ENCODE measurements at places on chromosomes 5 and 9. TPM values are rescaled to one million over a fixed set of nuclear protein-coding genes. Genes with fewer than 3 reads are reported as not detected.

RASGEF1C gene
- 2.4 TPM for total RNA-seq

- H3K27me3 ChIP-seq, result peaks cover 21% of the 10 kb centered on the region
- H3K27ac ChIP-seq, result no peak within 1 kb of the TSS
- peak within 1 kb of the TSS; percentile 19 for H3K4me3 ChIP-seq
- DNase-seq, result peak; percentile 38
These were observed at the start of gene PCDHGA10 for GRCh38 chr5:141412854-141413539. Gene PCDHGA10, plus strand, starts transcription at chr5:141412987. Its CDS starts 189 bp downstream, at chr5:141413176.

ADGRV1 gene
- 0.80 TPM for total RNA-seq

DNA sequence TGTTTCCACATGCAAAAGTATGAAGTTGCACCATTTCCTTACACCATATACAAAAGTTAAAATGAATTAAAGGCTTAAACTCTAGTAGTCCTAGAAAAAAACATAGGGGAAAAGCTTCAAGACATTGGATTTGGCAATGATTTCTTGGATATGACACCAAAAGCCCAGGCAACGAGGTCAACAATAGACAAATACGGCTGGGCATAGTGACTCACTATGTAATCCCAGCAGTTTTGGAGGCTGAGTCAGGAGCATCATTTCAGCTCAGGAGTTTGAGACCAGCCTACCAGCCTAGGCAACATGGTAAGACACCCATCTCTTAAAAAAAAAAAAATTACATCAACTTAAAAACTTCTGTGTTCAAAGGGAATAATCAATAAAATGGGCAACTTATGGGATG lies 30.9 kb upstream of the SREK1 start:
- no peaks in the 10 kb centered on the region for H3K4me1 ChIP-seq
- no peaks in the 10 kb centered on the region for H3K36me3 ChIP-seq
- H3K4me3 ChIP-seq, result no peak overlapping the region
- H3K27me3 ChIP-seq, result no peaks in the 10 kb centered on the region
- H3K27ac ChIP-seq, result no peak overlapping the region

DNA sequence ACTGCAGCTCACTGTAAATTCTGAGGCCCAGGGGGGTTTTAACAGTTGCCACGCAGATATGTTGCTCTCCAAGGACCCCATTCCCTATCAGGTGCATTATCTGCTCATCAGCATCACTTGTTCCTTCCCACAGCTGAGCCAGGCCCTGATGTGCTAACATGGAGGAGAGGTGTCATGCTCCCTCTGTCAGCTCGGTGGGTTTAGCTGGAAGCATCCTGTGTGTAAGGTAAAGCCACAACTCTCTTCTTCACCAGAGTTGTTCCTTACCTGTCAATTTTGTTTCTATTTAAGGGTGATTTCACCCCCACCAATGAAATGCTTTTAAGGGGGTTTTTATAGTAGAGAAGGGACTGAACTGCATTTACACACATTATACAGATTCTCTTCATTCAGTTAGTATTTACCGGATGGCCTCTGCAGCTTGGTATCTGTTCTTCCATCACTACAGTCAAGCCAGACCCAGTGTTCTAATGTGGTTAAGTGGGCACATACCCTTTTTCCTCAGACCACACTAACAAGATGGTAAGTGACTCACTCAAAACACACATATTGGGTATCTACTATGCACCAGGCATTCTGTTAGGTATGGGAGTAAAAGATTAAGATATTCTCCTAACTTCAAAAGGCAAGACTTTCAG lies 205.4 kb downstream of the DCP2 start:
- DNase-seq, result no peak
- H3K36me3 ChIP-seq, result no peaks in the 10 kb centered on the region
- H3K27ac ChIP-seq, result no peak overlapping the region
- peaks cover 5% of the 10 kb centered on the region for H3K4me1 ChIP-seq

TMEM215 gene
- total RNA-seq, result 0.66 TPM

GRCh38 chr5:119631660-119632059 lies 2.3 kb downstream of the FAM170A start:
- no peak overlapping the region for H3K27ac ChIP-seq
- H3K27me3 ChIP-seq, result peaks cover 2% of the 10 kb centered on the region
- no peak overlapping the region for H3K4me3 ChIP-seq
- H3K4me1 ChIP-seq, result no peaks in the 10 kb centered on the region

CBY3 gene
- not detected for total RNA-seq

DNA sequence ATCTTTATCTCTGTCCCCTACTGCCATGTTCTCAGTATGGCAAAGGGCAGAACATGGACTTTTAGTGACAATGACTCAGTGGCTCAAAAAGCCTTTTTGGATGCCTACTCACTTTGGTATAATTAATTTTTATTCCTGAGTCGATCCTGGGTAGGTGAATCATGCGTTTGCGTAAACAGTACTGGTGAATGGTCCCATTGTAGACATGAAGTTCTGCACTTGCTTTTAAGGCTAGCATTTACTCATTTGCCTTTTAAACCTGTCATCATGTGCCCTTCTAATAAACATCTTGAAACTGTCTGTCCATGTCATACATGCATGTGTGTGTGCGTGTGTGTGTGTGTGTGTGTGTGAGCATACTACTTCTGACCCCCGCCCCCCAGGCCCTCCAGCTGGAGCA lies 223.0 kb downstream of the AUH start:
- H3K4me3 ChIP-seq, result no peak overlapping the region
- H3K27me3 ChIP-seq, result peaks cover 3% of the 10 kb centered on the region
- no peaks in the 10 kb centered on the region for H3K4me1 ChIP-seq
- no peak overlapping the region for H3K27ac ChIP-seq
- DNase-seq, result no peak

DNA sequence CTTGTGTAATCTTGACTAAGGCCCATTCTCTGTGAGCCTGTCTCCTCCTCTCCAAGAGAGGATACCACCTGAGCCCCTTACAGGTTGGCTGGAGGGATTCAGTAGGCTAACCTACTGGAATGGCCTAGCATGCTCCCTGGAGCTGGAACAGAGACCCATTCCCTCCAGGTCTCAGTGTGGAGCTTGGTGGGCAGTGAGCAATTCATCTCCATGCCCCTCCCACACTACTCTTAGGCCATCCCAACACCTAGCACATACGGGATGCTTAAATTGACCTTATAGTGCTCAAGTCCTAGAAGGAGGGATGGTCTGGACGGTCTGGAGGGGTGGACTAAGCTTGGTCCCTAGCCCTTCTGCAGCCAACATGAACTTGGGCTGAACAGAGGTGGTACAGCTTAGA lies 75.6 kb downstream of the CRB2 start:
- H3K27ac ChIP-seq, result no peak overlapping the region
- no peaks in the 10 kb centered on the region for H3K4me1 ChIP-seq
- H3K36me3 ChIP-seq, result peaks cover 4% of the 10 kb centered on the region
- H3K4me3 ChIP-seq, result no peak overlapping the region

IFNB1 gene
- not detected for total RNA-seq

- no peak for DNase-seq
- no peaks in the 10 kb centered on the region for H3K36me3 ChIP-seq
- H3K27ac ChIP-seq, result no peak overlapping the region
- peak overlapping the region; percentile 51 for H3K4me3 ChIP-seq
These were observed 1.2 kb downstream of the F2RL1 start for GRCh38 chr5:76819851-76820525.

MRPS2 gene
- 15.6 TPM for total RNA-seq

HTR4 gene
- total RNA-seq, result not detected
